ENCODE measurements at places on chromosomes 5 and 9.

DNA sequence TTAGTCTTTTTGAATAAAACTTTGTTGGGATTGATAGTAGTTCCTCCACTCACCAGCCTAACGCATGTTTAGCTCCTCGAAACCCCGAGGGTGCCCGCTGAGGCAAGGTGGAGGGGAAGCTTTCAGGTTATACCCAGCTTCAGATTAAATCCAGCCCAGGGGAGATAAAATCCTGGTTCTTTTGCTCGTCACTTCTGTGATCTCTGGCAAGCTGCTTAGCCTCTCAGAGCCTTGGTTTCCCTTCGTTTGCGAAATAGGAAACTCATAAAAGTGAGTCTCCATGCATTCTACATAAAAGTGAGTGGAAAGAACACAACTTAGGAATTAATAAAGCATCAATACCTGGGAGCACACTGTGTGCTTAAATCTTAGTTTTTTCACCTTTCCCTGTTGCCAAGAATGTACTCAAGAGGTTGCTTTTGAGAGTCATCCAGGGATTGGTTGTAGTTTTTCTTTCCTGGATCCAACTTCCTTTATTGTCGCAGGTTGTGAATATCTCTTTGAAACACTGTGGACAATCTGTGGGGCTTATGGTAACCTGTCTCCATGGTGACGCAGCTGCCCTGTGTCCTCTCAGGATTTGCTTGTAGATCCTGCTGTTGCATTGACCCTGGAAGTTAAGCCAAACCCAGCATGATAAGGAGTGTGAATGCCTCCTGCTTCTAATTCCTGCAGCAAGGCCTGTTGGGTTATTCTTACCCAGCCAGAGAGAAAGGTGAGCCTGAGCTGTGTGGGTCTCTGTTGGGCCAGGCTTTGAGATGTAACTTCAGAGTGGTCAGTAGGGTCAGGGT is 2.0 kb downstream of the GALNT12 start:
- DNase-seq = no peak

GRCh38 chr9:25716220-25716872 is 38.1 kb upstream of the TUSC1 start:
- DNase-seq = no peak

GRCh38 chr5:87774804-87775203 is 362.1 kb upstream of the CCNH start:
- DNase-seq = no peak

DNA sequence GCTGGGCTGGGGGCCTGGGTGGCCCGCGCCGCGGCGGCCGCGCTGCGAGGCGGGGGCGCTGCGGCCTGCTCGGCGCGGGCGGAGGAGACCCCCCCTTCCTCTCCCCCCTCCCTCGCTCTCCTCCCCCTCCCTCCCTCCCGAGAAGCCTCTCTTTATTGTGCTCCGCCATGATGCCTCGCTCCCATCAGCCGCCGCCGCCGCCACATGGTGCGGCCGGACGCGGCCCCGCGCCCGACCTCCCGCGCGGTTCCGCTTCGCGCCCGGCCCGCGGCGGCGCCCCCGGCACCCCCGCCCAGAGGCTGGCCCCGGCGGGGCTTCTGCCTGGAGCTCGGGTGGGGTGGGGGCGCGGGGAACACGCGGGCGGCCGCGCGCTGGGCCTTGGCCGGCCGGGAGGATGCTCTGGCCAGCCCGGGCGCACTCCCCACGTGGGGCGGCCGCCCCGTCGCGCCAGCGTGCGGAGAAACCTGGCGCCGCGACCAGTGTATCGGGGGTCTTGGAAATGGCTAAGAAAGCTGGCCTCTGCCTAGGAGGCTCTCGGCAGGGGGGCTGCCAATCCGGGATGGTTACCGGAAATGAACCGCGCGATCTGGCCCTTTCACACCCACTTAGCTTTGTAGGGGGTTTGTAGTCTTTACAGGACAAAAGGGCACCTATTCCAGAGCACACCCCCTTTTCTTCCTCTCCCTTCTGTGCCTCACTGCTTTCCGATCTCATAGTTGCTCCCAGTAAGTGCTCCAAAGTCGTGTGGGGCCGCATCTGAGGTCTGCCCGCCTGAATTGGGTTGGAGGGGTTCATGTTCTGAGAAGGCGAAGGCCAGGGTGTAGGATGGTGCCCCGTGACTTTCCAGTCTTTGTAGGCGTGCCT is 1.0 kb downstream of the SET start:
- peak; percentile 24 for DNase-seq

DNA sequence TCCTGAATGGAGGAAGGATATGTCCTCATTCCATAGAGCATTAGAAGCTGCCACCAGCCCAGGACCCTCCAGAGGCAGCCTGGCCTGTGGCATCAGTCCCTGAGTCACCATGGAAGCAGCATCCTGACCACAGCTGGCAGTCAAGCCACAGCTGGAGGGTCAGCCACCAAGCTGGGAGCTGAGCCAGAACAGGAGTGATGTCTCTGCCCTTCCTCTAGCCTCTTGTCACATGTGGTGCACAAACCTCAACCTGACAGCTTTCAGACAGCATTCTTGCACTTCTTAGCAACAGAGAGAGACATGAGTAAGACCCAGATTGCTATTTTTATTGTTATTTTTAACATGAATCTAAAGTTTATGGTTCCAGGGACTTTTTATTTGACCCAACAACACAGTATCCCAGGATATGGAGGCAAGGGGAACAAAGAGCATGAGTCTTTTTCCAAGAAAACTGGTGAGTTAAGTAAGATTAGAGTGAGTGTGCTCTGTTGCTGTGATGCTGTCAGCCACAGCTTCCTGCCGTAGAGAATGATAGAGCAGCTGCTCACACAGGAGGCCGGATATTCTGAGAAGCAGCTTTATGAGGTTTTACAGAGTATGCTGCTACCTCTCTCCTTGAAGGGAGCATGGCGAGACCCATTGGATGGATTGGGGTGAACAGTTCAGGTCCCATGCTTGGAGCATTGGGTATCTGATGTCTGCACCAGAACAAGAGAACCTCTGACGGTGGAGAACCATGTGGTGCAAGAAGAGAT is 13.0 kb upstream of the CYFIP2 start:
- no peak for DNase-seq

- peak; percentile 88 for DNase-seq
These were observed 13.0 kb downstream of the SUSD3 start for GRCh38 chr9:93071464-93071863.

- no peak for DNase-seq
These were observed 173.2 kb upstream of the FBN2 start for GRCh38 chr5:128711216-128711615.
